ENCODE measurements at places on chromosomes 1 and 21.

GRCh38 chr1:83561346-83561745 lies 437.6 kb downstream of the TTLL7 start:
- DNase-seq = no peak

DNA sequence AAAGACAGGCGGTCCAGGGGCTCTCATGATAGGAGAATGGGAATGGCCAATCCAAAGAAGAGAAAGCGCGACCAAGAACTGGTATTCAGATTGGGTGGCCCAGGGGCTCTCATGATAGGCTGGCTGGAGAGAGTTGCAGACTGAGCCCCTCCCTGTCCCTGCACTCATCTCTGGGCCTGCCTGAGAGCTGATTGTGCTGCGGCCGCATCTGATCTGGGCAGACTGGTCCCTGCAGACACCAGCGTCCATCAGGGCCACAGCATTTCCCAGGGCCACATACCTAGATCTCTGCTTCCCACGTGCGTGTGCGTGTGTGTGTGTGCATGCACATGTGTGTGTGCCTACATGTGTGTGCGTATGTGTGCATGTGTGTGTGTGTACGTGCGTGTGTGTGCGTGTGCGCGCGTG lies 30.4 kb upstream of the MAN1C1 start:
- peak; percentile 22 for DNase-seq

DNA sequence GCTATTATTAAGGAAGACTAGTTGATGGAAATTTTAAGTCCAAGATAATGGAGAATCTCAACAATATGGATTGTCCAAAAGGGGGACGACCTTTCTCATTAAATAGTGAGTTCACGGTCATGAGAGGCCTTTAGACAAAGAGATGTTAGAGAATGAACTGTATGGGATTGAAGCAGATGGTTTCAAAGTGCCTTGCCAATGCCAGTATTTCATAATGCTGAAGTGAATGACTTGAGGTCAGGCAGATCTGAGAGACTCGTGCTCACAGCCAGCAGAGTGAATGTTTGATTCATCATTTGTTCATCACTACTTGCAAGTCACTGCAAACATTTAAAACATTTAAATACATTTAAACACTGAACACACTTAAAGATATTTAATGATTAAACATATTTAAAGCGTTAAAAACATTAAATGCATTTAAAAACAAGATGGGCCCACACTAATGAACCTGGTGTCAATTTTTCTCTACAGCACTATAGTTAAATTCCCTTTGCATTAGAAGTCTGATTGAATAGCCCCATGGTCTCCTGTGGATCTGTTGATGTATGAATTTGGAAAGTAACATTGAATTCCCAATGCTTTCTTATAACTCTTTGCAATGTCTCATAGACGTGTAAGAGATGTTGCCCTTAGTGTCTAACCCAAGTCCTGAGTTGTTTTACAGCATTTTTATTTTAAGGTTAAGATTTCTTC lies 80.7 kb downstream of the TGFB2 start:
- no peak for DNase-seq

GRCh38 chr1:12037486-12038355 lies 18.4 kb downstream of the MIIP start:
- DNase-seq = no peak

DNA sequence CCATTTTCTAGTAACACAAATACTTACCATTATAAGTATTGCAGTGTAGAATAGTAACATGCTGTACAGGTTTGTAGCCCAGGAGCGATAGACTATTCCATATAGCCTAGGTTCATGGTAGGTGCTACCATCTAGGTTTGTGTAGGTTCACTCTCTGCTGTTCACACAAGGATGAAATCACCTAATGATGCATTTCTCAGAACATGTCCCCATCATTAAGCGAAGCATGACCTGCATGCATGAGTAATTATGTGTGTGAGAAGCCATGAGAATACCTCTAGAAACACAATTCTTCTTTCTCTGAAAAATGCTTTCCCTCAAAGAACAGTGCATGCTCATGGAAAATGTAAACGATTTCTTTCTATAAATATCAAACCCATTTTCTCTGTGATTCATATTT lies 69.3 kb downstream of the NR5A2 start:
- DNase-seq = no peak

DNA sequence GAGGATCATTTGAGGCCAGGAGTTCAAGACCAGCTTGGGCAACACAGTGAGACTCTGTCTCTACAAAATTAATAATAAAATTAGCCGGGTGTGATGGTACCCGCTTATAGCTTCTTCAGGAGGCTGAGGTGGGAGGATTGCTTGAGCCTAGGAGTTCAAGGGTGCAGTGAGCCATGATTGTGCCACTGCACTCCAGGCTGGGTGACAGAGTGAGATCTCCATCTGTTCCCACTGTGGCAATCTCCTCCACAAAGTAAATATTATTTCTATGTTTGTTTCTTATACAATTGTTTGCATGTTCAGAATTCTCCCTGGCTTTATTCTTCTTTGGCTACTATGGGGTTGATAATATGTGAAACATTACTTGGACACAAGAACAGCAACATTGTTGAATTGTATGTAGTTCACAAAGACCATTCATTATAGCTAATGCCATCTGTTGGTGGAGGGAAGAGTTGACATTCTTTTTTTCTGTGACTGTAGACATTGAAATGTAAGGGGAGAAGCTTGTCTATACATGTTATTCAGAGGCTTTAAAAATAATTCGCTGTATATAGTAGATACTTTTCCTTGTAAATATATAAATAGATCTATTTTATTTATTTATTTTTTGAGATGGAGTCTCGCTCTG lies 47.8 kb upstream of the SRSF10 start:
- DNase-seq = no peak

- DNase-seq = no peak
Measured at GRCh38 chr21:35059742-35060141, 10.6 kb upstream of the RUNX1 start.

DNA sequence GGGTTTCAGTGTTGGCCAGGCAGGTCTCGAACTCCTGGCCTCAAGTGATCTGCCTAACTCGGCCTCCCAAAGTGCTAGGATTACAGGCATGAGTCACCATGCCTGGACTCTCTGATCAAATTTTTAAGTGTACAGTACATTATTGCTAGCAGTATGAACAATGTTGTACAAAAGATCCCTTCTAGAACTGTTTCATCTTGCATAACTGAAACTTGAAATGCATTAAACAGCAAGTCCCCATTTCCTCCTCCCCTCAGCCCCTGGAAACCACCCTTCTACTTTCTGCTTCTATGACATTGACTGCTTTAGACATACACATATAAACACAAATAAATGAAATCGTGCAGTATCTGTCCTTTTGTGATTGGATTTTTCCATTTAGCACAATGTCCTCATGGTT lies 463.4 kb downstream of the PTPRC start:
- DNase-seq = no peak

DNA sequence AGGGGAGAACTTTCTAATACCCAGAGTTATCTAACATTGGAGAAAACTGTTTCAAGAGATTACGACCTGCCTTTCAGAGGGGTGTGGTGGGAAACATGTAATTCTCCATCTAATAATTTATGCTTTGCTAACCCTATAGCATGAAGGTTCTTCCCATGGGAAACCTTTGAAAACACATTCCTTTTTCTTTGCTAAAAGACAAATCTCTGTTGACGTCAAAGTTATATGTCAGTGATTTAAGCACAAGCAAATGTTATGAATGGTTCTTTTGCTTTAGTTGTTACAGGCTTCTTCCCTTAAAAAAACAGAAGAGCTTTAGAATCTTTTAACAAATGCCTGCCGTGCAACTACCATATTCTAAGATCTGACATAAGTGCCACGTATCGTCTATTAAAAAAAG lies 19.2 kb downstream of the FMO2 start:
- no peak for DNase-seq

- no peak for DNase-seq
Measured at GRCh38 chr21:29351691-29352090, 53.0 kb downstream of the BACH1 start.

- no peak for DNase-seq
Measured at GRCh38 chr1:202374099-202374498, 25.6 kb downstream of the PPP1R12B start.

DNA sequence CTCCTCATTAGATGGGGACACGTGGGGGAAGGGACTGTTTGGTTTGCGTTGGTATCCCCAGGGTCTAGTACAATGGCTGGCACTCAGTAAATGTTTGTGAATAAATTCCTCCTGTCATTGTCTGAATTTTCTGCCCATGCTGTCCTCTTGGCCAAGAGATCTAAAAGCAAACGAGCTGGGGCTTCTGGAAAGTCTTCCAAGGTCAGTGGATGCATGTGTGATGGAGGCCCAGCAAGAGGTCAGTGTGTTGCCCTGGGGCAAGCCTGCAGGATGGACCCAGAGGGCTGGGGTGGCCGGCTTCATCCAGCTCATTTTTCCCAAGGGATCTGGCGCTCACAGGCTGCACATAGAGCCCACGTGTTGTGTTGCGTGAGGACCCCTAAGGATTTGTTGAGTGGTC lies 30.0 kb upstream of the JUN start:
- no peak for DNase-seq

DNA sequence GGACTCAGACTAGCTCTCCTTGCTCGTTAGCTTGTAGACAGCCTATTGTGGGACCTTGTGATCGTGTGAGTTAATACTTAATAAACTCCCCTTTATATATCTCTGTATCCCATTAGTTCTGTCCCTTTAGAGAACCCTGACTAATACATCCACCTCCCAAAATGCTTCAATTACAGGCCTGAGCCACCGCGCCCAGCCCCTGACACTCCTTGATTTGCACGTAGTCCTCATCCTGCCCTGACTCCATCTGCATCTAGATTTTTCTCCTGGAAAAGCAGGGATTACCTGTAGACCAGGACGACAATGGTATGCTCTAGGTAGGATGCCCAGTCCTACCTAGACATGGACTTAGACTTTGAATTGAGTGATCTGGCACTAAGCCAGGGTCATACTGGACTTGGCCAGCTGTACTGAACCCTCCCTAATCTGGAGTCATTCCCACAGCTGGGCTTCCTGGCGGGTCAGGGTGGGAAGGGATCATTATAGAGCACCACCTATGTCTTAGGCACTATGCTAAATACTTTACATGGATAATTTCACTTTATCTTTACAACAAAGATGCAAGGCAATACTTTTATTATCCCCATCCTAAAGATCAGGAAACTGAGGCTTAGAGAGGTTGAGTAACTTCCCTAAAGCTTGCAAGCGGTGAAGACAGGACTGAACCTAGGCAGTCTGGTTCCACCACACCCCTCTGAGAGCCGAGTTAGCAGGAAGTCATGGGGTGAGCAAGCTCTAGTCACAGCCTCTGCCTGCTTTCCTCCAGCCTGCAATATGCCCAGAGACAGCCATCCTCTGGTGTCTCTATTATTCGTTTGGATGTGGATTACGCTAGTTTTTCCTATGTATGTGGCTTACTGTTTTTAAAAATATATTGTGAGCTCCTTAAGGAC lies 89.4 kb downstream of the DTL start:
- no peak for DNase-seq

GRCh38 chr1:83807231-83807630 lies 191.7 kb downstream of the TTLL7 start:
- DNase-seq = no peak

DNA sequence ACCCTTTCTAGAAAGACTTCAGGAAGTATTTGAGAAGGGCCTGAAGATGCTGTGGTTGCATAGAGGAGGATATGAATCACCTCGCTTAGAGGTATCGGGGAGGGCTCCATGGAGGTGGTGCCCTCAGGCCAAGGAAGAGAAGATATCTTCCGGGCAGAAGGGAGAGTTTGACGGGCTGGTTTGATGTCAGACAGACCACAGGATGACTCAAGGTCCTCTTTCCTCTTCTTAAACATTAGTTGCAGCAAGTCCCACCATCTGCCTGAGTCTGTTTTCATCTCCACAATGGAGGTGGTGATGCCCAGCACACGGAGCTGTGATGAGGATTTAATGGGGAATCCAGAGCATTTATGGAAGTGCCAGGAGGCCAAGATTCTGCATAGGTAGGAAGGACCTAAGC lies 25.1 kb upstream of the RUNX3 start:
- no peak for DNase-seq

- no peak for DNase-seq
Measured at GRCh38 chr1:3852711-3853485, 4.1 kb downstream of the CEP104 start.

GRCh38 chr1:164635803-164636731 lies 77.1 kb downstream of the PBX1 start:
- DNase-seq = no peak

DNA sequence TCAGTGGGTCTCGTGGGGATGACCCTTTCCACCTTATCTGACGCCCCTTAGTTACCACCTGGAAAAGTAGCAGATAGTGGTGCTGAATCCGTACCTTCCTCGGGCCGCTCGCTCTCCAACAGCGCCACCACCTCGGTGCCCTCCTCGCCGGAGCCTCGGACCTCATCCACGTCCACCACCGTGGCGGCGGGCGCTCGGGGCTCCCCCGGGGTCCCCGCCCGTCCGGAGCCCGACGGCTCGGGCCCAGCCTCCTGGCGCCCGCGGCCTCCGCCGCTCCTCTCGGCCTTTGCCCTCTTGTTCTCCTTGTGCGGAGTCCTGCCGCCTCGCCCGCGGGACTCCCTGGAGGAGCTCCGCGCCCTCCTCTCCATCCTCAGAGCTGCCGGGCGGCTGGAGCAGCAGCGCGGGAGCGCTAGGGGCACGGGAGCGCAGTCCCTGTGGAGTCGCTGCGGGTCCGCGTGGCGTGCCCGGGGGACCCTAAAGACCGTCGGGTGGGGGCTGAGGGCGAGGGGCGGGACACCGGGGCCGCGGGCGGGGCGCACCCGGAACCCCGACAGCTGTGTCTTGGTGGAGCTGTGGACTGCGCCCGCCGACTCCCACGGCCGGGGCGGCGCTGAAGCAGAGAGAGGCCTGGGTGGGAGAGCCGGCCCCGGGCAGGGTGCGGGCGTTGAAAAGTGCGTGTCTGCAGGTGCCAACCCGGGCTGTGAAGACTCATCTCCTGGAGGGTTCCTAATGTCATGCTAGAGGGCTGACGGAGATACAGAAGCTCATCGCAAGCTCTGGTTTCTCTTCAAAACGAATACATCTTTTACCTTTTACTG lies at the start of gene NPHS2:
NPHS2 (minus strand) TSS at position 452 of the 818 bp plus-strand sequence; CDS start at position 368, 84 bp downstream.
- no peak for DNase-seq

DNA sequence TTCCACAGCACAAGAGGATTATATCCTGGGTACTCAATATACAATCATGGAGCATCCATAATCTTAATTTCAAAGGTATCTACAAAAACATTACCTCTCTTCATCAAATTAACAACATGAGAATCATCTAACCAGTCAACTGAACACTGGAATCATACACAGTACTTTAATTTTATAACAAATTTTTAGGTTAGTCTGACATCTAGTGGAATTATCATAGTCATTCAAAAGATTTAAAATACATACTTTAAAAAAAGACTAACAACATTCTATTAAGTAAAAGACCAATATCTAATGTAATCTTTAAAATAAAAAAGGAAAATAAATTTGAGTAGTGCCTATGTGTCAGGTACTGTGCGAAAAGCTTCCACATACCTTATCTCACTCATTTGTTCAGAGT lies 16.8 kb upstream of the SH3GLB1 start:
- DNase-seq = no peak

- no peak for DNase-seq
Measured at GRCh38 chr21:29477941-29478340, 179.2 kb downstream of the BACH1 start.

Data from posterior vena cava (tissue), 2 donors.